OCI-M1 (cell line): ENCODE measurements at places on chromosomes 3 and 15.

- DNase-seq = no peak
Observed at GRCh38 chr3:113006359-113007056, 15.7 kb downstream of the GTPBP8 start.

DNA sequence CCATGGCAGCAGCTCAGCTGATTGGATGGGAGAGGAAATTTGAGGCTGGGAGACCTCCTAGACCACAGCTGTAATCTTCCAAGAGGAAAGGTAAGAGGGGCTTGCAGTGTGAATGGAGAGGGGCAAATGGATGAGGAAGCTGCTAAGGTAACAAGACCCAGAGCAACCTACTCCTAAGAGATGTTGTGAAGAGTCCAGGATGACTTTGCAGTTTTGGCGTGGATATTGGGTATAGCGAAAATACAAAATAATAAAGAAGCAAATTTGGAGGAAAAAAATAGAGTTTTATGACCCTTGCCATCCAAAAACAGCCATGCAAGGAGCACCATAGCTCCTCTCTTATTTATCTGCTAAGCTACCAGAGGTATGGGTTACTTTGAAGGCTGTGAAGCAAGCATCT, 186.6 kb downstream of the GREM1 start:
- no peak for DNase-seq

DNA sequence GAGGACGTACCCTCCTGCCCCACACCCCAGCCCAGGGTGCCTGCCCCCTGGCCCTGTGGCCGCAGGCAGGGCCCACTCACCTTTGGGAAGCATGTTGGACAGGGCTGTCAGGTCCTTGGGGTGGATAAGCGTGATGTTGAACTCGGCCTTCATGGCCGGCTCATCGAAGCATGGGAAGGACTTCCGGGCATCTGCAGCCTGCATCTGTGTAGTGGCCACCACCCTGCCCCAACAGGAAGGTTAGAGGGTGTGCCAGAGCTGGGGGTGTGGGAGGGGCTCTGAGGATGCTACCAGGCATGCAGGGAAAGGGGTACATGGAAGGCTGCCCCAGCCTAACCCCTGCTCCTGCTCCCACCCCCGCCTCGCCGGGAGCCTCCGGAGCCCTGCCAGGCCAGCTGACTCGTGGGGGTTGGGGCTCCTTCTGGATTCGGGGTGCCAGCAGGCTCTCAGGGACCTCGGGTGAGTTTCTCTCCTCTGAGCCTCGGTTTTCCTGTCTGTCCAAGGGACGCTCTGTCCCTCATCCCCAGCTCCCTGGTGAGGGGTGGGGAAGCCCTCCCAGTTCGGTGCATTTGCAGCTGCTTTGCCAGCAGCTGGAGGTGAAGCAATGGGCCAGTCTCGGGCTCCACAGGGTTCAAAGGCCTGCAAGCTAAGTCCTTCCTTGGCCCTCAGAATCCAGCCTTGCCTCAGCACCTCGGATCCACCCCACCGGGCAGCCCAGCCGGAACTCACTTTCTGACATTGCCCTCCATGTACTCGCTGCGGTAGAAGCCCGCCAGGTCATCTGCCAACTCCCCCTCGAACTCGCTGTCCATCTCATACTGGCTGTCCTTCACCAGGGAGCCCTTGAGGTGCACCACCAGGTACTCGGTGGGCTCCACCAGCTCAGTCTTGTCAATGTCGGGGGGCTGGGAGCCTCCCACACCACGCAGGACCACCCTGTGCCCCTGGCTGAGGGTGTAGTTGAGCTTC, 9.1 kb downstream of the ANPEP start:
- no peak for DNase-seq

DNA sequence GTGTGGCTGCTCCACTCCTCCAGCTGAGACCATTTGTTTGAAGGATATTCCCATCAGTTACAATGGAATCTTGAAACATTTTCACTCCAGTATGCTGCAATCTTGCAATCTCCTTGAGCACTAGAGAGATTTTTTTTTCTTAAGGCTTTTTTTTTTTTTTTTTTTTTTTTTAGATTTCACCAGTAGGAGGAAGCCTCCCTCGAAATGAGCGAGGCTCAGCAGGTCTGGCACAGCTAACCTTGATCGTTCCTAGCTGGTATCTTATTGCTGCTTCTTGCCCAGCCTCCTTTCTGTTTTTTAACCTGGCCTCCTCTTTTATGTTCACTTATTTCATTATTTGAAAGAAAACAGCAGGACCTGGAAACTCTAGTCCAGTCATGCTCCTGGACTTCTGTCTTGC, 48.1 kb downstream of the RAP2B start:
- no peak for DNase-seq

- DNase-seq = no peak
Observed at GRCh38 chr3:17357035-17357710, 385.3 kb downstream of the TBC1D5 start.
